ENCODE measurements at places on chromosomes 7 and 10. TPM values are rescaled to one million over a fixed set of nuclear protein-coding genes. Genes with fewer than 3 reads are reported as not detected.

SPDYE18 gene
- not detected for total RNA-seq

EMX2 gene
- not detected for total RNA-seq

BLOC1S2 gene
- 55.2 TPM for total RNA-seq

GRCh38 chr10:46266306-46266985 lies 20.4 kb upstream of the ANTXRL start:
- DNase-seq: no peak

DNA sequence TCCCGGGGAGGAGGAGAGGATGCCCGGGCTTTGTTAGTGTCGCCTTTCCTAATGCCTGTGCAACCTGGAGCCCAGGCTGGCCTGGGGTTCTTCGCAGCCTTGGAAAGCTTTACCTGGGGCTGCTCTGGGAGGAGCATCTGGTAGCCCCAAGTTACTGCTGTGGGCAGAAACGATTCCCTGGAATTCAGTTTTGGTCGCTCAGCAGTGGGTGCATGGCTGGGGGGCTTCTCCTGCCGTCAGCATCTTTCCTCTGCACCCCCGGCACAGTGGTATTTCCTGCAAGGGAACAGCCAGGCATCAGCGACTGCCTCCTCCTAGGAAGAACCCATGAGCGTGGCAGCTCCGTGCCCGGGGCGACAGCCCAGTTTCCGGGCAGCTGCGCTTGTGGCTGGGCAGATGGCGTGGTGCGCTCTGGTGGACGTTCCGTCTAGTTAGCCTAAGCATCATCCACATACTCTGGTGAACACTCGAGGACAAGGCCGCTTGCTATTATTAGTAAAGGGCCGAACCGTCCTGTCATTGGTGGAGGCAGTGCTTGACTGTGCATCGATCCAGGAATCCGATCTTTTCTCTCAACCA lies 107.0 kb upstream of the BTBD16 start:
- DNase-seq: no peak

GRCh38 chr7:70044064-70044463 lies 445.8 kb downstream of the AUTS2 start:
- peak; percentile 62 for DNase-seq

DNA sequence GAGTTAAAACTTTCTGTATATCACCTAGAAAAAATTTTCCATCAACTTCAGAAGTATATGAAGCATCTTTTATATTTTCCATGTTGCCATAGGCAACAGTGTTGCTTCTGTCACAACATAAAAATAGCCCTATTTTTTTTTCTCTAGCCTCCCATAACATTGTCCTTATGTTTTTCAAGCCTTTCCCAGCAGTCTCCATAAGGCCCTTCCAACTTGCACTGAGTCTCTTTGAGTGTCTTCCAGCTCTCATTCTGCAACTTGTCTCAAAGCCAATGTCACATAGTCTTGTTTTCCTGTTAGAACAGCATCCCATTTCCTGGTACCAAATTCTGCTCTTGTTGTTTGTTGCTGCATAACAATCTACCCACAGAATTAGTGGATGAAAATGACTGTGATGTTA lies 1055.5 kb upstream of the GHITM start:
- DNase-seq: no peak

DNA sequence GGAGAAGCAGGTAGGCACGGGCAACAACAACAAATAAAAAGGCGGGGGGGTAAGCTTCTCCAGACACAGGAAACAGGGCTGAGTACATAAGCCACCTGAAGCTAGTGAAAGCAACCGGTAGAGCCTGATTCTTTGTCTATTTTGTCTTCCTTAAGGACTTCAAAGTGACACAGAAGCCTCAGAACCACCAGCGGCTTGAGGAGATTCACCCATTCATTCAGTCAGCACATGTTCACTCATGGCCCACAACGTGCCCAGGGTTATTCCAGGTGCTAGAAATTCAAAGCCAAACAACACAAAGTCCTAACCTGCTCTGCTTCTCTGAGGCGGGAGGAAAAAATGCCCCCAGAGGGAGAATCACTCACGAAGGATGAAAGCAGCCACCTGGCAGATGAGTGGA lies 69.3 kb upstream of the C7orf33 start:
- DNase-seq: no peak

Data from H4 (cell line).